ENCODE measurements at places on chromosomes 12 and 14.
A peak's percentile ranks its signal among the peaks of the same experiment; 100 is the strongest.

DNA sequence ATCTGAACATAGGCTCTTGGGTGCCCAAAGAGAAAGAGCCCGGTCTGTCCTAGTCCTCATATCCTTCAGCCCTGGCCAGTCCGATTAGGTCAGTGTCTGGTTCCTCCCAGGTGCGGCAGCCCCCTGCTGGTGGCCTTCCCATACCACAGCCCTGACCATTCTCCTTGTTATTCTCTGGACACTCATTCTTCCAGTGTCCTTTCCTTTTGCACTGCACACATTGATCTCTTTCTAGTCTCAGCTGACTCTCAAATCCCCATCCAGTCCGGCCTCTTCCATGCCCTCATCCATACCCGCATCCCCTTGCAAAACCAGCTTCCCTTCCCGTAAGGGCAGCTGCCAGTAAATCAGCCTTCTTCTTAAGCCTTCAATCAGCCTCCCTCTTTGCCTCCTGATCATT, 1316.3 kb downstream of the TMEM121 start:
- DNase-seq: peak; percentile 33

DNA sequence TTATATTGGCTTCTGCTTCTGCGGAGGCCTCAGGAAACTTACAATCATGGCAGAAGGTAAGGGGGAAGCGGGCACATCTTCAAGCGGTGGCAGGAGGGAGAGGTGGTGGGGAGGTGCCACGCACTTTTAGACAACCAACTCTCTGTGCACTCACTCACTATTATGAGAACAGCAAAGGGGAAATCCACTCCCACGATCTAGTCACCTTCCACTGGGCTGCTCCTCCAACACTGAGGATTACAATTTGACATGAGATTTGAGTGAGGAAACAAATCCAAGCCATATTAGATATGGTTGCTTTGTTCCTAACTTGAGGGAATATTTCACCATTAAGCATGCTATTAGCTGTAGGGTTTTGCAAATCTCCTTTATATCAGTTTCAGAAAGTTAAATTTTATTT, 80.3 kb downstream of the UNC79 start:
- DNase-seq: no peak

- no peak for DNase-seq
Measured at GRCh38 chr12:107167756-107168155, 74.4 kb upstream of the CRY1 start.

- no peak for DNase-seq
Measured at GRCh38 chr12:102234599-102234998, 37.0 kb upstream of the PMCH start.

GRCh38 chr12:40054555-40055227, 51.2 kb downstream of the SLC2A13 start:
- no peak for DNase-seq

GRCh38 chr12:22283508-22283907, 51.0 kb downstream of the ST8SIA1 start:
- DNase-seq: no peak

GRCh38 chr14:52619687-52620086, 67.1 kb downstream of the GPR137C start:
- DNase-seq: no peak

- no peak for DNase-seq
Measured at GRCh38 chr12:126396536-126396935, 1331.3 kb downstream of the AACS start.

- DNase-seq: no peak
Measured at GRCh38 chr12:123445388-123446332, 9.2 kb upstream of the RILPL2 start.

DNA sequence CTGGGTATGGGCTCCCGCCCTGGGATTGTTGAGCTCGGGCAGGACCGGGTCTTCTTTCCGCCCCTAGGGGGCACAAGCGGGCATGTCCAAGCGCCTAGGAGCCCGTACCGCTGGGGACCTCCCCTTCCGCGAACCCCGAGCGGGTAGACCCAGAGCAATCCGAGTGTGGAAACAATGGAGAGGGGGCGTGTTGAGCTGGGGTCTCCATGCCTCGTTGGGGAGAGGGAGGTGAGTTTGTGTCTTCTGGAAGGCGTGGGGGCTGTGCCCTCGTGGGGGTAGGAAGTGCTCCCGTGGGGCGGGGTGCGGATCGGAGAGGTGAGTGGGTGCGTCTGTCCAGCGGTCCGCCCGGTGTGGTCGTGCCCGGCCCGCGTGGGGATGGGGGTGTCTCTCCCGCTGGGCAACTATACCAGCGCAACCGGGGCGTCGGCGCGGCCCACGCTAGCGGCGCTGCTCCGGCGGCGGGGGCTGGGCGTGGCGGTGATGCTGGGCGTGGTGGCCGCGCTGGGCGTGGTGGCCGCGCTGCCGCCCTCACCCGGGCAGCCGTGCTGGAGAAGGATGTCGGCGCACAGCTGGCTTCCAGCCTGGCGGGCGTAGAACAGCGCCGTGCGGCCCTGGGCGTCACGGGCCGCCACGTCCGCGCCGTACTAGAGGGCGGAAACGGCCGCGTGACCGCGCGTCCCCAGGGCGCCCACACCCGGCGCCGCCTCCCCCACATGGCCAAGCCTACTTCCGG, 12.2 kb downstream of the AGAP2 start:
- peak; percentile 93 for DNase-seq

- DNase-seq: no peak
Measured at GRCh38 chr14:32044454-32044853, 32.6 kb upstream of the ARHGAP5 start.

GRCh38 chr12:693934-694533, 30.8 kb upstream of the NINJ2 start:
- DNase-seq: no peak
